Airway epithelial cell (primary cell): ENCODE measurements at places on chromosomes 4 and X. TPM values are rescaled to one million over a fixed set of nuclear protein-coding genes. Genes with fewer than 3 reads are reported as not detected.

Gene TIGD4
- total RNA-seq: 0.14 TPM in 1 of 2 replicates, not detected in the other

Gene STK32B
- not detected in 2 replicates for total RNA-seq

Gene FGFBP2
- total RNA-seq: not detected in 2 replicates

Gene RAB33A
- 0.21 TPM in 1 of 2 replicates, not detected in the other for total RNA-seq

Gene NHS
- total RNA-seq: 2.6 and 3.6 TPM in 2 replicates

Gene MAGEA4
- total RNA-seq: not detected in 2 replicates

Gene P2RY8
- not detected in 2 replicates for total RNA-seq

Gene DOCK11
- 0.09 and 0.28 TPM in 2 replicates for total RNA-seq

Gene NDUFB11
- 85.0 and 96.4 TPM in 2 replicates for total RNA-seq

Gene TSPAN7
- total RNA-seq: 2.1 and 3.4 TPM in 2 replicates

Gene NPY2R
- not detected in 2 replicates for total RNA-seq

Gene CSN1S1
- not detected in 2 replicates for total RNA-seq

Gene MAB21L2
- not detected in 2 replicates for total RNA-seq

Gene UCP1
- not detected in 2 replicates for total RNA-seq

Gene SYTL4
- 1.5 and 3.5 TPM in 2 replicates for total RNA-seq

Gene USP27X
- total RNA-seq: 1.2 and 2.0 TPM in 2 replicates

Gene TMEM31
- total RNA-seq: not detected in 2 replicates

Gene DKK2
- total RNA-seq: 0.49 and 0.56 TPM in 2 replicates

Gene TBC1D19
- total RNA-seq: 10.1 and 10.4 TPM in 2 replicates

Gene PTCHD1
- not detected in 2 replicates for total RNA-seq

Gene ERCC6L
- total RNA-seq: 5.8 and 6.9 TPM in 2 replicates

Gene TRO
- total RNA-seq: 1.2 and 1.6 TPM in 2 replicates

Gene HTN1
- not detected in 2 replicates for total RNA-seq

Gene HSD17B13
- not detected in 2 replicates for total RNA-seq

Gene RNF175
- total RNA-seq: not detected in 2 replicates

Gene QRFPR
- total RNA-seq: 2.0 and 2.4 TPM in 2 replicates

Gene CTAG2
- not detected in 2 replicates for total RNA-seq

Gene FGFR3
- 120 TPM in 2 replicates for total RNA-seq

Gene VEGFD
- total RNA-seq: 0.07 TPM in 1 of 2 replicates, not detected in the other

Gene PLAC1
- 0.33 and 0.63 TPM in 2 replicates for total RNA-seq

Gene CC2D2A
- total RNA-seq: 10.8 and 11.4 TPM in 2 replicates

Gene SLC6A14
- 37.3 and 54.2 TPM in 2 replicates for total RNA-seq

Gene TCEAL7
- total RNA-seq: 3.6 TPM in 1 of 2 replicates, not detected in the other

Gene RBM46
- not detected in 2 replicates for total RNA-seq

Gene NDST4
- not detected in 2 replicates for total RNA-seq

Gene CXorf66
- total RNA-seq: not detected in 2 replicates

Gene PRSS12
- total RNA-seq: 16.8 and 19.0 TPM in 2 replicates

Gene USP17L10
- total RNA-seq: not detected in 2 replicates
